Astrocyte of the hippocampus (primary cell): ENCODE measurements at places on chromosomes 5 and 9.

DNA sequence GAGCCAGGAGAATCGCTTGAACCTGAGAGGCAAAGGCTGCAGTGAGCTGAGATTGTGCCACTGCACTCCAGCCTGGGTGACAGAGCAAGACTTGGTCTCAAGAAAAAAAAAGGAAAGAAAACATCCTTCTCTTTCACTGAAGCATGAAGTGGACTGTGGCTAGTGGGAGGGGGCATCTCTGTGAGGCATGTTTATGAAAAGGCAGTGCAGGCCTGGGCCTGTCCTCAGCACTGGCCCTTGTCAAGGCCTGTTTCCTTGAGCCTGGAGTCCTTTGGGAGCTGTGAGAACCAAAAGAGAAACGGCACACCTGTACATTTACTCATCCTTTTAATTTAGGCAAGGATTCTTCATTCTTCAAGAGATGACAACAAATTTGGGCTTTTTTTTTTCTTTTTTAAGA lies 18.3 kb upstream of the FUBP3 start:
- peak; percentile 24 for DNase-seq

DNA sequence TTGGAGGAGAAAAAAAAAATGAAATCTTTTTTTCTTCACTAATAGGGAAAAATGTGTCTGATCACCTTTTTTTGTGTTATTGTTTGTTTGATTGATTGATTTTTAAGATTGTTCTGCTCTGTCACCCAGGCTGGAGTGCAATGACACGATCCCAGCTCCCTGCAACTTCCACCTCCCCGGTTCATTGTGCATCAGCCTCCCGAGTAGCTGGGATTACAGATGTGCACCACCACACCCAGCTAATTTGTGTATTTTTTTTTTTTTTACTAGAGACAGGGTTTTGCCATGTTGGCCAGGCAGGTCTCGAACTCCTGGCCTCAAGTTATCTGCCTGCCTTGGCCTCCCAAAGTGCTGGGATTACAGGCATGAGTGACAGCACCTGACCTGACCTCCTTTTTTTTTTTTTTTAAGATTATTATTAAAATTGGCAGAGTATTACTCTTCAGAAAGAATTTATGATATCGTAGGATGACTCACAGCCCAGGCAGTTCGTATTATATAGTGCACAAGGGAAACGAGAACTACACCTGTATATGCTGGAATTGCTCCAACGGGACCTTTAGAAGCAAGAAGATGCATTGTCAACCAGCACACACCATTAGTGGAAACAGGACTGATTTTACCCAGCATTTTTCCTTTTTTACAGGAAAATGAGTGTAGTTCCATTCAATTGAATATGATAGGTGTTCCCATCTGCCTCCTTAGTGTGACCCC lies 27.7 kb downstream of the FUBP3 start:
- DNase-seq: no peak

DNA sequence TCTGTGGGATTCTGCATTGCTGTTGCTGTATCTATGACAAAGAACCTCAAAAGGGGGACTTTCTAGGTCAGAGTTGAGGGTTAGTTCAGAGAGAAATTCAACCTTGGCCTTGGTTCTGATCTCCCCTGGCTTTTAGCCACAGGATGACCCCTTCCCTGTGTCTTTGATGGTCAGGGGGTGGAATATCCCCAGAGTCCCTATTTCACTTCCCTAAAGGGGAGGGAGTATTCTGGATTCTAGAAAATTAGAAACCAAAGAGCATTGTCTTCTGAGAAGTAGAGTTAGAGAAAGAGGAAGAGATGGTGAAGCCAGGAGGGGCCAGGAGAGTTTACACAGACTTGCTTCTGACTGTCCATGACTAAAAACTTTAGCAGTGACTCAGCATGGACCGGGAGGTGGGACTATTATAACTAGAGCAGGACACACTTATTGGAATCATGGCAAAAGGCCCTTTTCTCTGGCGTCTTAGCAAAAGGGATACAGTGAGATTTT lies 56.2 kb upstream of the LPAR1 start:
- peak; percentile 46 for DNase-seq

DNA sequence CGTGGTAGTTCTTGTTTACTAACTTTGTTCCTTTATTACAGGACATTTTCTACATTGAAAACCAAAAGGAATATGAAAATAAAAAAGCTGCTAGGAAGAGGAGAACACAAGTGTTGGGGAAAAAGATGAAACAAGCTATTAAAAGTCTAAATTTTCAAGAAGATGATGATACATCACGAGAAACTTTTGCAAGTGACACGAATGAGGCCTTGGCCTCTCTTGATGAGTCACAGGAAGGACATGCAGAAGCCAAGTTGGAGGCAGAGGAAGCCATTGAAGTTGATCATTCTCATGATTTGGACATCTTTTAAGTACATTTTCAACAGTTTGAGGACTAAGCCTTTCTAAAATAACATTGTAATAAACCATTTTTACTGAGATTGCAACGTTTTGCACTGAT lies 23.8 kb downstream of the PHAX start:
- peak; percentile 60 for DNase-seq

- DNase-seq: no peak
Measured at GRCh38 chr5:14417792-14418765, 163.5 kb upstream of the OTULINL start.

GRCh38 chr5:180378438-180379344 lies 25.6 kb upstream of the GFPT2 start:
- no peak for DNase-seq

GRCh38 chr9:121859646-121860045 lies 208.2 kb downstream of the DAB2IP start:
- DNase-seq: no peak

DNA sequence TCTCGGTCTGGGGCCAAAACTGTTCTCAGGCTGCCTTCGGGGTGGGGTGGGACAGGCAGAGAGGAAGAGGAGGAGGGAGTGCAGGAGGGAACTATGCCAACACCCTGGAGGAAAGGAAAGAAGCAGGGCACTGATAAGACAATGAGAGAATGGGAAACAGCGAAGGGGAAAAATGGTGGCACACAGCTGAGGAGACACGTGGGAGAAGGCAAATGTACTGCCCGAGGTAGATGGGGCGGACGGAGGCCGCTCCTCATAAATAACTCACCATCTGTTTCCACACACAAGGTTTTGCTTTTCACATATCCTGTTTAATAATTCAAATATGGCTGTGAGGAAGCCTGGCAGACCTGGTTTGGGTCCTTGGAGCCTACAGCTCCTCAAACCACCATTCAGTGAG lies 148.2 kb upstream of the LRRTM2 start:
- DNase-seq: no peak

GRCh38 chr9:86829496-86830046 lies 117.7 kb downstream of the GAS1 start:
- no peak for DNase-seq

GRCh38 chr5:139481122-139481533 lies 1.4 kb downstream of the STING1 start:
- DNase-seq: no peak

DNA sequence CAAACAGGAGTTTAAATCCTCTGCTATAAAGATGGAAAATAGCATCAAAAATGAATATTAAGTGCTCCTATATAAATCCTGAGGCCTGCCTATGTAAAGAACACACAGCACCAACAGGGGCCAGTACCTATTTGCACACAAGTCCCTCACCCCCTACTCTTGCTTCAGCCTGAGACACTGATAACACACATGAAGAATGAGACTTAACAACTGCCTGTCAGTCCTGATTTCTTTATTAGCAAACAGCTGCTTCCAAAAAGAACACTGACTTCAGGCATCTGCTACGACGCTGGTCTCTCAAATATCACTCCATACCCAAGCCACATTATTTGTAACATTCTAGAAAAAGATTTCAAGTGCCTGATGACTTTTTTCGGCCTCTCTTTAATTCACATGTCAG lies 55.5 kb downstream of the MYO10 start:
- no peak for DNase-seq

DNA sequence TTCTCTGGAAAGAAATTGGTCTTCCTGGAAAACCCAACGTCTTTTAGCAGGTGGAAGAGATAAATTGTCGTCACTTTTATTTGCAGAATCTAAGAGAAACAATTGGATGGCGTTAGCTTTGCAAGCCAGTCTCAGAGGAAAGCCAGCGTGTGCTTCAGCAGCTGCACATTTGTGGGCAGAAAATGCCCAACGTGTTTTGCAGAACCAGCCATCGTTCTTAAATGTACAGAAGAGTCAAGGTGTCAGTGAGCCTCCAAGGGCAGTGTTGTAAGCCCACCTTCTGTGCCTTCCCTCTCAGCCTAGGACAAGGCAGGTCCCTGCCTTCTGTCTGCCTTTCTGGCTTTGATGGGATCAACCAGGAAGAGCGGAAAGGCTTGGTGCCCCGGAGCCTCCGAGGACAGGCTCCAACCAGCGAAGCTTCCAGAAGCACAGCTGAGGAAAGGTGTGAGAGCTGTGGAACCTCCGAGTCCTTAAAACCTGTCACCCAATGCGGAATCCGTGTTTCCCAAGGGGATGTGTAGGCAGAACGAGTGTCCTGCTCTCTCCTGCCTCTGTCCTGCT lies 116.0 kb upstream of the IRX2 start:
- DNase-seq: no peak

- no peak for DNase-seq
Measured at GRCh38 chr5:42121401-42121800, 196.3 kb downstream of the FBXO4 start.

DNA sequence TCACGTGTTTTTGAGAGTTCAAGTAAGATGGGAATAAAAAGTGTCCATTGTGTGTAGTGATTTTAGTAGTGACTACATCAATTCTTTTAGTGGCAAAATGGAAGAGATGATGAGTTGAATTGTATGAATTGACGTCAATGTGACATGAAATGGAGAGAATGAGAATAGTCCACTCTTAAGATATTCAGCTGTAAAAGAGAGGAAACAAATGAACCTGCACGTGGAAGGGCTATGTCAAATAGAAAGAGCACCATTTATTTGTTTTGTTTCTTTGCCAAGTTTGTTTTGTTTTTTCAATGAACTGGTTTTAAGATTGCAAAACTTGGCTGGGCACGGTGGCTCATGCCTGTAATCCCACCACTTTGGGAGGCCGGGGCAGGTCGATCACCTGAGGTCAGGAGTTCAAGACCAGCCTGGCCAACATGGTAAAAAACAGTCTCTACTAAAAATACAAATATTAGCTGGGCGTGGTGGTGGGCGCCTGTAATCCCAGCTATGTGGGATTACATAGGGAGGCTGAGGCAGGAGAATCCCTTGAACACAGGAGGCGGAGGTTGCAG lies 453.8 kb downstream of the TAF11L14 start:
- no peak for DNase-seq

GRCh38 chr5:79263290-79263689 lies 27.4 kb downstream of the JMY start:
- no peak for DNase-seq

DNA sequence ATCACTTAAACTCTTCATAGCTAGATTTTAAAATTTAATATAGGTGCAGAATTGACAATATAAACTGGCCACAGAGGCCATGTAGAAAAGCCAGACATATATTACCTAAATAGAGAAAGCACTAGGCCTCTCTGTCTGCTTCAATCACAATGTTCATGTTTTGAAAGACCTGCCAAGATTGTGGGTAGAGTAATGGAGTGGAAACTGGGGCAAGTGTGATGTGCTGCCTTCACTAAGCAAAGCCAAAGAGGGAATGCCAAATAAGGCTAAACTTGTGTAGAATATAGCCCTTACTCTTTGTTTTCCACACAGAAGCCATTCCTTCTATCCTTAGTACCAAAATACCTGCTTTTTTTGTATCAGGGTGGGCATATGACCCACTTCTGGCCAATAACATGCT lies 15.1 kb upstream of the ISOC1 start:
- peak; percentile 84 for DNase-seq

- DNase-seq: no peak
Measured at GRCh38 chr5:7169240-7169878, 226.6 kb upstream of the ADCY2 start.

- no peak for DNase-seq
Measured at GRCh38 chr5:128869970-128870369, 95.3 kb upstream of the SLC27A6 start.

DNA sequence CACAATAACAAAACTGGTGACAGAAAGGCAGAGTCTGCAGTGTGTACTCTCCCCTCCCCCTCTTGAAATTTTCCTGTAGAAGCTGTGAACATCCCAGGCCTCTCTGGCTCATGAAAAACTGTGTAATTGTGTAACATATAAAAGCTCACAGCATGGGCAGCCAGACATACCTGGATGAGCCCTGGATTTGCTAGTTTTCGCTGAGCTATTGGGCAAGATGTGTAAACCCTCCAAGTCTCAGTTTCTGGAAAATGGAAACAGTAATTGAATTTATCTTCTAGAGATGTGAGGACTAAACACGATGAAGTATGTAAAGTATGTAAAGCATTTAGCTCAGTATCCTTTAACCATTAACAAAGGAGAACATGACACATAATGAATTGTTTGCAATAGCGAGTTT lies 143.2 kb upstream of the ANKH start:
- peak; percentile 22 for DNase-seq

- DNase-seq: no peak
Measured at GRCh38 chr5:151642472-151643140, 44.1 kb downstream of the SPARC start.

- DNase-seq: peak; percentile 9
Measured at GRCh38 chr9:106038266-106039001, 344.1 kb downstream of the TMEM38B start.

DNA sequence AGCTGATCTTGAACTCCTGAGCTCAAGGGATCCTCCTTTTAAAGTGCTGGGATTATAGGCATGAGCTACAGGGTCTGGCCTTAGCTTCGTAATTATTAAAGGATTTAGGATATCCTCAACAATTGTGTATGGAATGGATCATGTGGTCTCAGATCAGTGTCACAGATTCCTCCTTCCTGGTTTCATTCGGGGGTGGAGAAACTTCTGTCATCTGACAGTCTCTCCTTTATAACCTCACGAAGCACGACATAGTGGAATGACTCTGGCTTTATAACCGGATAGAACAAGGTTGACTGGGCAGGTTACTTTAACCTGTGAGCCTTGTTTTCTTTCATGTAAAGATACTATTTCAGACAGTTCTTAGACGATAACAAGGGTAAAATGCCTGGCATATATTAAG lies 4.4 kb upstream of the GNG10 start:
- DNase-seq: no peak

- peak; percentile 35 for DNase-seq
Measured at GRCh38 chr5:39473156-39473775, 48.5 kb upstream of the DAB2 start.

- no peak for DNase-seq
Measured at GRCh38 chr9:72952381-72952690, 517 bp downstream of the ALDH1A1 start.

GRCh38 chr5:65749956-65750355 lies 28.0 kb downstream of the NLN start:
- DNase-seq: no peak

DNA sequence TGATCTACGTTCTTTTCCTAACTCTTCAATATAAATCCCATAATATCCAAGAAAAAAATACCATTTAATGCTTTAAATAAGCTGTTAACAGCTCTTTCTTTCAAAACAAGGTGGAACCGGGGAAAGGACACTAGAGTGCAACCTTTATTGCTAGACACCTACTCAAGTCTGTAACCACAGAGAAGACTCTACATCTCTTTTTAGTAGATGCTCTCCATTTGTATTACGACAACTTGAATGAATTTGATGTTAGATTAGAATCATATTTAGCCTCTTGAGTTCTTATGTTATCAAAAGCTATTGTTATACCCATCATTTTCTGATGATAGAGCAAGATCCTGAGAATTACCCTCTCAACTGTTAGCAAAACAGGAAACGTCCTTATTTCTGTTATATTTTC lies 246.3 kb downstream of the MLLT3 start:
- DNase-seq: no peak
